PC-9 (cell line): ENCODE measurements at places on chromosomes 6 and 20.

DNA sequence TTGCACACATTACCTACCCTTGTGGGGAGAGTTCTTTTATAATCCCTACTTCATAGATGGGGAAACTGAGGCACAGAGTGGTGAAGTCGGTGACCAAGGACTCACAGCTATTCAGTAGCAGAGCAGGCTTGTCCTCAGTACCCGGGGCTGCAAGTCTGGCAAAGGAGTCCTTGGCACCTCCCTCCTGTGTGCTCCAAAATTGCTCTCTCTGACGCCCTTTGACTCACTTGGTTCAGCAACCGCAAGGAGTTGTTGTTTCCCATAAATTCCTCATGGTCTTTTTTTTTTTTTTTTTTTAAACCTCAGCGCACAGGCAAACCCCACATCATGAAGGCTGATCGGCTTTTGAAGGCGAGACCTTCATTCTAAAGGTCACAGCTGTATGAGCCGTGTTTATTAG, 143.2 kb downstream of the CEBPB start:
- H3K27ac ChIP-seq, result peak overlapping the region; percentile 92
- no peaks in the 10 kb centered on the region for H3K36me3 ChIP-seq
- H3K27me3 ChIP-seq, result no peaks in the 10 kb centered on the region
- peaks cover 64% of the 10 kb centered on the region for H3K4me1 ChIP-seq

DNA sequence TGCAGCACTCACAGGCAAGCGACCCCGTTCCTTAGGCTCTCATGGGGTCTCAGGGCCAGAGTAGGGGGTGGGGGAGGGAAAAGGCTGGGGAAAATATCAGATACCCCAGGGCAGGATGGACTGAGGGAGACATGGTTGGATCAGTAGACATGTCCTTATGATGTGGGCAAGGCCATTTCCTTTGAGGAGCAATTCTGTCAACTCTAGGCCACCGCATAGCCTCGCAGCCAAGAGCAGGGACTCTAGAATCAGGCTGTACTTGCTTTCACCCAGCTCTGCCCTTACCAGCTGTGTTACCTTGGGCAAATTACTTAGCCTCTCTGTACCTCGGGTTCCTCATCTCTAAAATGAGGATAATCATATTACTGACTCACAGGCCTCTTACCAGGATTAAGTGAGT, 2.2 kb upstream of the MAPK13 start:
- peaks cover 4% of the 10 kb centered on the region for H3K36me3 ChIP-seq
- H3K27ac ChIP-seq, result peak overlapping the region; percentile 88
- peaks cover 77% of the 10 kb centered on the region for H3K4me1 ChIP-seq
- H3K4me3 ChIP-seq, result peak overlapping the region; percentile 73

DNA sequence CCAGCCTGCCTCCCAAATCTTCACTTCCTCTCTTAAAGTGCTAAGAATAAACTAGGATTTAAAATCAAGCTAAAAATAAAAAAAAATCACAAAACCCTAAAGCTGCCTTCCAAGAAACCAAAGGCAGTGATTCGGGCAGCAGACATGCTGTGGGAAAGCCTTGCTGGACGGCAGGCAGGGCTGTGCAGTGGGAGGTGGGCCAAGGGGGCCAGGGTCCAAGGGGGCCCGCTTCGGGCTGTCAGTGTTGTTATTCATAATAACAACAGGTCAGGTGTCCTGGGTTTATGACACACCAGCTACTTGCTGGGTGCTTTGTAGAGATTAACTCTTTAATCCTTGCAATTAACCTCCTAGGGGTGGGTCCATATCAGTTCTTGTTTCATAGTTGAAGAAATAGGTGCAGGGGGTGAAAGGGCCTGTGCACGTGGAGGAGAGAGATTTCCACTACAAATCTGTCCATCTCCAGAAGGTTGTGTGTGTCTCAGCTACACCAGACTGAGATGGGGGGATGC, 40.4 kb downstream of the CD40 start:
- H3K27ac ChIP-seq, result no peak overlapping the region
- H3K36me3 ChIP-seq, result no peaks in the 10 kb centered on the region
- H3K4me3 ChIP-seq, result no peak overlapping the region
- no peak for DNase-seq
- peaks cover 94% of the 10 kb centered on the region for H3K27me3 ChIP-seq

GRCh38 chr6:33205191-33206026, 954 bp downstream of the HSD17B8 start:
- peaks cover 38% of the 10 kb centered on the region for H3K4me1 ChIP-seq
- H3K27ac ChIP-seq, result peak overlapping the region; percentile 58
- peak overlapping the region; percentile 80 for H3K4me3 ChIP-seq
- peak; percentile 73 for DNase-seq

DNA sequence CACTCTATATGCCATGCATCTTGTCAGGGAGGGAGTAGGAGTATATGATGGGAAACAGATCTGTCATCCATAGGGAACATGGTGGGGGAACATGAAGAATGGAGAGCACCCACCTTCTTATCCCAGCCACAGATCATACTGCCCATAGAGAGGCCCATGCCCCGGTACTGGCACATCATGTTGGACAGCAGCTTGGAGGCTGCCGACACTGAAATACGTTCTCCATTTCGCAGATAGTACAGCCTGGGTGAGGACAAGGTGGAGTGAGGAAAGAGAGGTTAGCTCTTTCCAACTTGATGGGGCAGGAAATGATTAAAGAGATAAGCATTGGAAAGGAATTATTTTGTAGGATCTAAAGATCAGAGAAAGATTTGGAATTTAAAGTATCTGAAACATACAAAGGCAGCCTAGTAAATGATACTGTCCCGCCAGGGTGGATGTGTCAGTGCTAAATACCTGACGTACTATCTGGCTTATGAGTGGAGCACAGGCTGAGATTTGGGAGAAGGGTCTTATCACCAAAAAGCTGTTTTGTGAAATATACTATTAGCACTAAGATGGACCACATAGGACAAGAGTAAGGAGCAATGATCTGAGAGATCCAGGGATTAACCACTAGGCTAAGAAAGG, 1.7 kb downstream of the PSMB8 start:
- no peak overlapping the region for H3K27ac ChIP-seq
- H3K36me3 ChIP-seq, result no peaks in the 10 kb centered on the region
- H3K4me1 ChIP-seq, result peaks cover 10% of the 10 kb centered on the region
- H3K4me3 ChIP-seq, result no peak overlapping the region
- no peak for DNase-seq

- DNase-seq, result no peak
- no peaks in the 10 kb centered on the region for H3K36me3 ChIP-seq
- peaks cover 78% of the 10 kb centered on the region for H3K27me3 ChIP-seq
- no peak overlapping the region for H3K27ac ChIP-seq
- H3K4me3 ChIP-seq, result no peak overlapping the region
Measured at GRCh38 chr6:170072246-170072645, 218.6 kb downstream of the DLL1 start.

DNA sequence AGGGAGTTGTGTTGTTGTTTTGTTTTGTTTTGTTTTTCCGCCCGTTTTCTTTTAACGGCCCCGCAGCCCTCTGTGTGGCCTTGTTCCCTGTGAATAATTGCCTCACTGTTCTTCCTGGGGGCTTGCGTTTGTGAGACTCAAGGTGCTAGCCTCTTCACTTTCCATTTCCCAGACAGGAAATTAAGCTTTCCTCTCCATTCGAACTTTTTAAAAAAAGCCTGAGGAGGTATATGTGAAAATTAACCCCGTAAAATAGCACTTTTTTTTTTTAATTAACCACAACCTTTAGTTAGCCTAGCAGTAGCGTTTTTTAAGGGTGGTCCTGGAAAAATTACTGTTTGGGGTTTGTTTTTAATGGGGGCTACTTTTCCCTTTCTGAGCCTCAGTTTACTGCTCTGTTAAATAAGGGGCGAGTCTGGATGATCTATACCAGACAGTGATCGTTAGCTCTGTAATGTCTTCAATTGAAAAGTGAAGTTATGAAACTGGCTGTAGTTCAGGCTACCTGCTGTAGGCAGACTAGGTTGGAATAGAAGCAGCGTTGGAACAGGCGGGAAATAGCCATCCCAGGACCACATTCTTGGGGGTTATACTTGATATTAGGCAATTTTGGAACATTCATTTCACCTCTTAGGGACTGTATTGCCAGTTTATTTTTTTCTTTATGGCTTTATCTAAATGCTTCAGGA, 1.7 kb downstream of the STX16 start:
- peak overlapping the region; percentile 95 for H3K4me3 ChIP-seq
- no peak for DNase-seq
- H3K4me1 ChIP-seq, result peaks cover 22% of the 10 kb centered on the region
- peak overlapping the region; percentile 22; the same call in 1 of the 2 replicates for H3K27ac ChIP-seq

- H3K36me3 ChIP-seq, result no peaks in the 10 kb centered on the region
- no peak overlapping the region for H3K27ac ChIP-seq
- no peaks in the 10 kb centered on the region for H3K4me1 ChIP-seq
Measured at GRCh38 chr6:166567107-166567506, 19.4 kb downstream of the RAMACL start.

DNA sequence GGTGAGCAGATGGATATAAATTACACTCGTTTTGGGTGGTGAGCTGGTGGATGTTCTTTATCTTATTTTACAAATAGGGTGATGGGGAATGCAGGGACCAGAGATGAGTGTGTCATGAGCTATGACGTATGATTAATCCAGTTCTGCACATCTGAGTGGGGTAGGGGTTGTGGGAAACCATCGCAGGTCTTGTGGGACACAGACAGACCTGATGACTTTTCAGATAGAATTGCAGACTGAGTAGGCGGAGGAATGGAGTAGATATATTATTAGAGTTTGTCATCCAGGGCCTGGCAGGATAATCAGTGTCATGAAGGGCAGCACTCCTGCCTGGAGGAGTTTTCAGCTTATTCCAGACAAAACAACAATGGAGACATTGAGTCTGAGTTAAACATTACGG, 12.9 kb upstream of the DSP start:
- no peak overlapping the region for H3K4me3 ChIP-seq
- no peaks in the 10 kb centered on the region for H3K36me3 ChIP-seq
- no peaks in the 10 kb centered on the region for H3K27me3 ChIP-seq
- H3K27ac ChIP-seq, result no peak overlapping the region

DNA sequence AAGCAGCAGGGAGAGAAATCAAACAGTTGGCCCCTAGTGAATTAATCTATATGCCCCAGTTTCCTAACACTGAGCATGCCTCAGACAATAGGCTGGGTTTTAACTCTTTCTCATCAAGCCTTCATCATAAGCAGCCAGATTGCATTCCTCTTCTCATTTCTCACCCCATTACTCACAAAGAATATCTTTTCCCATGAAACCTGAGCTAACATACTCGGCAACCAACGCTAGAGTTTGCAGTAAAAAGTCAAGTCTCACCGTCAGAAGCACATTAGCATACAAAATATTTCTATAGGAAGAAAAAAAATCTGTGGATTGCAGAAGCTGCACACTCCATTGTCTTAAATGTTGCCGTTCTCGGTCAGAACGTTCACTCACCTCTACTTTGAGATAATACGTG, 429.9 kb upstream of the ARID1B start:
- no peak overlapping the region for H3K27ac ChIP-seq
- no peaks in the 10 kb centered on the region for H3K36me3 ChIP-seq
- no peak overlapping the region for H3K4me3 ChIP-seq
- H3K27me3 ChIP-seq, result no peaks in the 10 kb centered on the region
- no peak for DNase-seq

- H3K4me1 ChIP-seq, result peaks cover 28% of the 10 kb centered on the region
- DNase-seq, result no peak
- H3K27ac ChIP-seq, result no peak overlapping the region
- H3K36me3 ChIP-seq, result no peaks in the 10 kb centered on the region
- no peak overlapping the region for H3K4me3 ChIP-seq
- H3K27me3 ChIP-seq, result no peaks in the 10 kb centered on the region
Measured at GRCh38 chr6:36430351-36430750, 12.3 kb downstream of the PXT1 start.

DNA sequence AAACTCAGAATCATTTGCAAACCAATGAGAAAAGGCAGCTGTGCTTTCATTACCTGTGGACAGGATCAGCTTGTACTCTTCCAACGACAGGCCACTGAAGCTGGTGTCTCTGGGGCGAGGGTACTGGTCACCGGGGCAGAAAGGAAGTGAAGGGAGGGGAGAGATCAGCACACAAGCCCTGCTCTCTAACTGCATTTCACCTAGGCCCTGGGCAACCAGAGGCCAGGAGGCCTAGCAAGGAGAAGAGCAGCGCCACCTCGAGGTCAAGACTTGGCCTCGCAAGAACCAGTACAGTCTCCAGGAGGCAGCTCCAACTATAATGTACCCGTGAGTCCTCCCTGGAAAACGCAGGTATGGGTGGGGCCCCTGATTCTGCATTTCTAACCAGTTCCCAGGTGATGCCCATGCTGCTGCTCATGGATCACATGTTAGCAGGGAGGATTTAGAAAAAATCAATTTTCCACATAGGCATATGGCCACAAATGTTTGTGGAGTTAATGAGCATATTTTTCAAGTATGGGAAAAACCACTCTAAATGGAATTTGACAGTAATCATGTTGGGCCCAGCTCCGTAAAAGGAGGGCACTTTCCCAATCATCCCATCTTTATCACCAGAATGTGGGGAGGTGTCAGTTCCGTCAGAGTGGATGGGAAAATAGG, 11.0 kb downstream of the UQCC2 start:
- peaks cover 8% of the 10 kb centered on the region; the same call in 1 of the 2 replicates for H3K36me3 ChIP-seq
- peak; percentile 69 for DNase-seq
- no peaks in the 10 kb centered on the region for H3K27me3 ChIP-seq
- no peaks in the 10 kb centered on the region for H3K4me1 ChIP-seq
- no peak overlapping the region for H3K4me3 ChIP-seq

DNA sequence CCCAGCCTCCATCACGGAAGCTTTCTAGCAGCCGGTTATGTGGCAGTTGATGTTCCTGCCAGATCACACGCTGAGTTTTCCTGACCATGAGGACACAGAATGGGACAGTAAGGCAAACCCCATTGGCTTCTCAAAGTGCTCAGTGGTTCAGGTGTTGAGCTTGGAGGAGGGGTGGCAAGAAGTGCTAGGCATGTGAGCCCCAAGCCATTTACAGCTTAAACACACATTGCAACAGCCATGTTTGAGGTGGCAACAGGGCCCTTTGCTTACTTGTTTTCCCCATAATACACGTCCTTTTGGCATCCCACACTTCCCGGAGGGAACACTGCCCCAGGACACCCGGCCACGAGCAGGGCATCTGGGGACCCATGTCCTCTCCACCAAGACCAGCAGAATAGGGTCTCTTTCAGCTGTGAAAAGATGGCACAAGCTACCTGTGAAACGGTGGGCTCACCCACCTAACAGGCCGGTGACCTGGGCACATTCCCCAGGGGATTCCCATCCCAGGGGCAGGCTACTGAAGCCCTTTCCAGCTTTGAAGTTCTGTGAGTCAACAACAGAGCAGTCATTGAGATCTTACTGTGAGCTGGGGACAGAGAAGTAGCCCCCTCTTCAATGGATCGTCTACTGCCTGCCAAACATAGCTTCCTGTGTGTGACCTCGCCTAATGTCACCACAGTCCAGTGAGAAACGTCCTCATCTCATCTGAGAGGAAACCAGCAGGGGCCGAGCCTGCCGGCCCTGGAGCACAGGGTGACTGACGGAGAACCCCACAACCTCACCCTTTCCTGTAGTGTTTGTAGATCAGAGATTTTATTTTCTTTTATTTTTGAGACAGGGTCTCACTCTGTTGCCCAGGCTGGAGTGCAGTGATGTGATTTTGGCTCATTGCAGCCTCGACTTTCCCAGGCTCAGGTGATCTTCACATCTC, 4.0 kb upstream of the TLDC2 start:
- no peaks in the 10 kb centered on the region for H3K27me3 ChIP-seq
- no peaks in the 10 kb centered on the region for H3K4me1 ChIP-seq

- peaks cover 46% of the 10 kb centered on the region for H3K36me3 ChIP-seq
- H3K27me3 ChIP-seq, result no peaks in the 10 kb centered on the region
- H3K27ac ChIP-seq, result peak overlapping the region; percentile 84
- peaks cover 38% of the 10 kb centered on the region for H3K4me1 ChIP-seq
- H3K4me3 ChIP-seq, result peak overlapping the region; percentile 72
- DNase-seq, result no peak
Measured at GRCh38 chr20:50932016-50932485, 814 bp upstream of the ADNP start.
